ENCODE measurements at places on chromosomes 7 and 10.

- DNase-seq: no peak
Measured at GRCh38 chr10:59577984-59578383, 131.7 kb downstream of the SLC16A9 start.

- no peak for DNase-seq
Measured at GRCh38 chr7:27782849-27783248, 42.9 kb downstream of the TAX1BP1 start.

- no peak for DNase-seq
Measured at GRCh38 chr10:53952698-53953630, 848.1 kb downstream of the PCDH15 start.

DNA sequence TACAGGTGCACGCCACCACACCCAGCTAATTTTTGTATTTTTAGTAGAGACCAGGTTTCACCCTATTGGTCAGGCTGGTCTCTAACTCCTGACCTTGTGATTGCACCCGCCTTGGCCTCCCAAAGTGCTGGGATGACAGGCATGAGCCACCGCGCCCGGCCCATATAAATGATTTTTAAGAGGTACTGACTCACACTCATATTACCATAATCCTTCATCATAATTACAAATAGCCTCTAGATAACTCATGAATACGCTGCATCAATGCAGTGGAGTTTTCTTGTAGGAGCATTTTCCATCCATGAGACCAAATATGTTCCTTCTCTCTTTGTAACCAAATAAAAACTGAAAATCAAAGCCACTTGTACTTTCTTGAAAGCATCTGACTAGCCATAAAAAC lies 193.3 kb downstream of the GRM8 start:
- no peak for DNase-seq

DNA sequence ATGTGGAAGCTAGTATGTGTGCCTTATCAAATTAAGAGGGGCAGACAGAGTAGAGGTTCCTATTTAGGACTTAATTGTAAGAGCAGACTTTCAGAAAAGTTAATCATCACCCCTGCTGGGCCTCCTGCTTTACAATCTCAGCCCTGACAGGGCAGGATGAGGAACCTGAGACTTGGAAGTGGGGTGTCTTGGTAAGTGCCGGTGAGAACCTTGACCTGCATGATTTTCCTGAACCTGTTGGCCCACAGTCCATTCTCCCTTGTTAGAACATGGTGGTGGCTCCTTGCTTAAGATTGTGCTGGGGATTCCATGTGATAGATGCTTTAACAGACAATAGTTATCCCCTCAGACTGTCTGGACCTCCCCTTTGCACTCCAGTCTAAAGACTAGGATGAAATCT lies 141.7 kb upstream of the TMEM72 start:
- DNase-seq: no peak

- no peak for DNase-seq
Measured at GRCh38 chr7:46859963-46860475, 721.9 kb downstream of the TNS3 start.

DNA sequence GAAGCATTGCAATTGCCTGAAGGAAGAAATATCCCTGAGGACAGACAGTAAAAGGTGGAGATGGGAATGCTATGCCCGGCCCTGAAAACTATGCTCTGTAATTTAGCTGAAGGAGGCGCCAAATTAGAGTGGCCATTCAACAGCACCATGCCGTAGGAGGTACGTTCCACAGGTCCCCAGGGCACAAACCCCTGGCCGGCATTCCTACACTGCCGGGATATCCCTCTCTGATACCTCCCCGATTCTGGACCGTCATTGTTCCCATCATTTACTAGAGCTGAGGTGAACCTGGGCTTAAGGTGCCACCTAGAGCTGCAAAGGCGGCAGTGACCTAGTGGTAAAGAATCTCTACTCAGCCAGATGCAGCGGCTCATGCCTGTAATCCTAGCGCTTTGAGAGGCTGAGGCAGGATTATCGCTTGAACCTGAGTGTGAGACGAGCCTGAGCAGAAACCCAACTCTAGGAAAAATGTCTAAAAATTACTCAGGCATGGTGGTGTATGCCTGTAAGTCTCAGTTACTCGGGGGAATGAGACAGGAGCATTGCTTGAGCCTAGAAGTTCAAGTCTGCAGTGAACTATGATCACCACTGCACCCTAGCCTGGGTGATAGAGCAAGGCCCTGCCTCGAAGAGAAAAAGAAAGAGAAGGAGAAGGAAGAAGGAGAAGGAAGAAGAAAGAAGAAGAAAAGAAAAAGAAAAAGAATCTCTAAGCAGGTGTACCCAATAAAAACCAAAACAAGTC lies 53.0 kb upstream of the TNKS2 start:
- DNase-seq: no peak

GRCh38 chr7:2144926-2145325 lies 87.8 kb downstream of the MAD1L1 start:
- DNase-seq: no peak

GRCh38 chr7:14309432-14309831 lies 320.0 kb upstream of the ETV1 start:
- no peak for DNase-seq

DNA sequence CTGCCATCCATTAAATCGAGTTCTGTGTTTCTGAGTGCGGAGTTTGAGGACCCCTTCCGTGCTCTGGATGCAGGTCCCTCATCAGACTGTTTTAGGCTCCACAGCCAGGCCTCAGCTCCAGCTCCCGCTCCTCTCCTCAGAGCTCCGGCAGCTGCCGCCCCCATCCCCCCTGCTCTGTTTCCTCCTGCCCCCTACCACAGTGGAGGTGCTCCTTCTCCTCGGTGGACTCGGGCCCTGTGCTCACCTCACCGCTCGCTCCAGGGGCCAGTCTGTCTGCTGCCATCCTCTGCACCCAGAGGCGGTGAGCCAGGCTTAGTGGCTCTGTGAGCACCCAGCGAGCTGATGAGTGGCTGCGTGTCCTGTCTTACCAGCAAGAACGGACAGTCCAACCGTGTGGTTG lies 21.4 kb upstream of the PRKAR1B start:
- no peak for DNase-seq

GRCh38 chr10:46560381-46560780 lies 3.9 kb upstream of the GPRIN2 start:
- DNase-seq: peak; percentile 28

DNA sequence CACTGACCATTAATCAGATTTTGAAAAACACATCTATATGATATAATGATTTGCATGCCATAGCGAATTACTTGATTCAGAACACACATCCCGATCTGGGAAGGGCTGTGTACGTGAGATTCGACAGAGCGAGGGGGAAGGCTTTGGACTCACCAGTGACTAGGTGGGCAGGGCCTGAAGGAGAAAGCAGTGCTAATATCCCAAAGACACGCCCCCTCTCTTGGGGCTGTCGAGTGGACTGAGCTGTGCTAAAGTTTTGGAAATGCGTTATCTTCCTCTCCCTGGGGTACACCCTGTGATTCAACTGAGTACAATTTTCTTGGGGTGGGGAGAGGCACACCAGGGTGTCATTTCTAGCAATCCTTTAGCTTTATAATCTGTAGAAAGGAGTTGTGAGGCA lies 1.8 kb downstream of the LRRC17 start:
- no peak for DNase-seq

DNA sequence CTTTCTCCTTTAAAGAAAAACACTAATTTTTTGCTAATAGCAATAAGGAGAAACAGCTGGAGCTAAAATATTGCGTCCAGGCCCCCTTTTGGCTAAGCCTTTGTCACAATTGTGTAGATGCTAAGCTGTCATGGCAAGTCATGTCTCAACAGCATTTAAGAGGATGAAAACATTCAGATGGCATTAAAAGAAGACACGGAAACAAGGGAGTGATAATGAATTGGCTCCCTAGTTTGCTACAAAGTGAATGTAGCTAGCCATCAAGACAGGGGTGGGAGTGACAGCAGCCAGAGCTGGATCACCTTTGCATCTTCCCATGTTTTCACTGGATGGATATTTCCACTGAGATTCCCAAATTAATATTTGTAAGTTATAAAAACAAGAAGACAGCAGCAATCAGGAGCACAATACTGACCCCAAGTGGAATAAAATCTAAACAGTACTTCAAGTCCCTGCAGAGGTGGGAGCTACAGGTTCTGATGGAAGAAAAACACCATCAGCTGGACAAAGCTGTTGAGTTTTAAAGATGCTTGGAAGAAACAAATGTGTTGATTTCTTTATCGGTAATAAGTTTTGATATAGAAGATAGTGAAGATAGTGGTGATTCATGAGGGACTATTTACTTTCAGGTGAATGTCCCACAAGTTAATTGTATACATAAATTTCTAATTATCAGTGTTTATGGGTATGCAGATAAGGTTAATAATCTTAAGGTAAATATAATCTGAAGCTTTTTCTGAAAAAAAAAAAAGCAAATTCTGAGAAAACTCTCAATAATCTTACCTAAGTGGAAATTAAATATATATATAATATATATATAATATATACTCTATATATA lies 129.4 kb downstream of the SLC16A9 start:
- DNase-seq: no peak

DNA sequence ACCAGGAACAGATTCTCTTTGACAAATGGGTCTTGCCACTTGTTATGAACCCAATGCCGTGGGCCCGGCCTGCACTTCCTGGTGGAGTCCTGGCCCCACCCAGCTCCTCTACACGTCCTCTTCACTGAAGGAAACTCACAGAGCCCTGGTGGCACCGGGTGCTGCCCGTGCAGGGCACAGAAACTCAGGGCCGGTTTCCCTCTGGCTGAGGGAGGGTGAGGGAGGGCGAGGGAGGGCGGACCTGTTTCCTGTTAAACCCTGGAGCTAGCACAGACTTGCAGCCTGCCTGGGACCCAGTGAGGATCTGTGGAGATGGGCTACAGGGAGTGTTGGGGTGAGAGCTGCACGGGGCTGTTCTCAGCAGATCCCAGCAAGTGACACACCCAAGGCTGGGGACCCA lies 596.3 kb downstream of the PTPRN2 start:
- DNase-seq: no peak

DNA sequence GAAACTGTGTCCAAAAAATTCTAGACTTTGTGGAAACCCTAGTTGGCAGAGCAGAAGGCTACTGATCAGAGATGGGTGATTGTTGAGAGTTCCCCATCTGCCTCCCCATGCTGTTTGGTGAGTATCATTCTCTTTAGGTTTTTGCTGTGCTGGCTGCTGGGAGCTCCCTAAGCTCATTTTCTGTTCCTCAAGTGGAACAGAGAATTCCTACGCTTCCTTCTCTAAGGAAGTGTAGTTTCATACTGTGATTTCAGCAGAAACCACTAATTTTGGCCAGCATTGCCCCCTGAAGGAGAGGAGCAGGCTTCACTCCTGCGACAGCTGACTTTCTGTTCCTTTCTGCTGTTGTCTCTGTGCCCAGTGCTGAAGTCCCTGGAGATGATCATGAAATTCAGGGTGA lies 355.3 kb upstream of the NPVF start:
- DNase-seq: no peak

DNA sequence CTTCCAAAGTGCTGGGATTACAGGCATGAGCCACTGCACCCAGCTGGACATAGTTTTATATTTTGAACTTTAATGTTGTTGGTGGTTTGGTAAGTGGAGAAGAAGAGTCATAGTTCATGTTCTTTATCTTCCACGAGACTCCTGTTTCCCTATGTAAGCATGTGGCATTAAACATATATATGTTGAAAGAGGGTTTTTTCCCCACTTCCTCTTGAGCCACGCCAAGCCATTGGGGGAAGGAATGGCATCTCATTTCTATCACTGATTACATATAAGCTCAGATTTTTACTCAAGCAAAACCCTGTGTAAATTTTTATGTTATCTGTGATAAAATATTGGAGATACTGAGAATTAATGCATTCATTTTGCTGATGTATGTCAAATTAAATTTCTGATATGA lies 300.4 kb downstream of the PHF14 start:
- DNase-seq: no peak

DNA sequence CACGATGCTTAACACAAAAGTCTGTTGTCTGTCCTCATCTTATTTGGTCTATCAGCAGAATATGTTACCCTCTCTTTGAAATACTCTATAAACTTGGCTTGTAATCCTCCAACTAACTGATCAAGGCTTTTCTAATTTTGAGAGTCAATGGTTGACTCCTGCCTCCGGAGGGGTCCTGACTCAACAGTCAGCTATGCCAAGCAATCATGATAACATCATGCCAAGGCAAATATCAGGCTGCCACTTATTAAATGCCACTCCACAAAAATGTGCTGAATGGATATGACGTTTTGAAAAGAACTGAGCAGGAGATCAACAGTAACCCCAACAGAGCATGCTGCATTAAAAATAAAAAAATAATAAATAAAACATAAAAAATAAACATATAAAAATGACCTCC lies 116.1 kb downstream of the PARD3 start:
- no peak for DNase-seq

- DNase-seq: no peak
Measured at GRCh38 chr10:131944412-131944811, 37.3 kb downstream of the BNIP3 start.
